Activated CD8-positive, alpha-beta T cell treated with anti-CD3 and anti-CD28 coated beads, Interleukin-2, amount 10 ng/mL, durations not matched to agents 7 days and 5 days (primary cell): ENCODE measurements at places on chromosomes 5 and 9. TPM values are rescaled to one million over a fixed set of nuclear protein-coding genes. Genes with fewer than 3 reads are reported as not detected.

The PLCXD3 gene
- total RNA-seq: not detected

The DPYSL3 gene
- 0.23 TPM for total RNA-seq

The F12 gene
- 3.5 TPM for total RNA-seq

The SLC27A4 gene
- total RNA-seq: 21.7 TPM

The PCDHGA4 gene
- 0.10 TPM for total RNA-seq

- no peak for DNase-seq
These were observed 24.7 kb downstream of the TPPP start for GRCh38 chr5:668283-668995.

- no peak for DNase-seq
These were observed 1724.3 kb upstream of the C9orf72 start for GRCh38 chr9:29297592-29297991.

GRCh38 chr5:147520450-147520849, 10.6 kb upstream of the DPYSL3 start:
- no peak for DNase-seq

GRCh38 chr9:94638335-94639060, 820 bp downstream of the FBP1 start:
- DNase-seq: no peak

- no peak for DNase-seq
These were observed 35.6 kb upstream of the ADAMTS16 start for GRCh38 chr5:5104550-5104949.

DNA sequence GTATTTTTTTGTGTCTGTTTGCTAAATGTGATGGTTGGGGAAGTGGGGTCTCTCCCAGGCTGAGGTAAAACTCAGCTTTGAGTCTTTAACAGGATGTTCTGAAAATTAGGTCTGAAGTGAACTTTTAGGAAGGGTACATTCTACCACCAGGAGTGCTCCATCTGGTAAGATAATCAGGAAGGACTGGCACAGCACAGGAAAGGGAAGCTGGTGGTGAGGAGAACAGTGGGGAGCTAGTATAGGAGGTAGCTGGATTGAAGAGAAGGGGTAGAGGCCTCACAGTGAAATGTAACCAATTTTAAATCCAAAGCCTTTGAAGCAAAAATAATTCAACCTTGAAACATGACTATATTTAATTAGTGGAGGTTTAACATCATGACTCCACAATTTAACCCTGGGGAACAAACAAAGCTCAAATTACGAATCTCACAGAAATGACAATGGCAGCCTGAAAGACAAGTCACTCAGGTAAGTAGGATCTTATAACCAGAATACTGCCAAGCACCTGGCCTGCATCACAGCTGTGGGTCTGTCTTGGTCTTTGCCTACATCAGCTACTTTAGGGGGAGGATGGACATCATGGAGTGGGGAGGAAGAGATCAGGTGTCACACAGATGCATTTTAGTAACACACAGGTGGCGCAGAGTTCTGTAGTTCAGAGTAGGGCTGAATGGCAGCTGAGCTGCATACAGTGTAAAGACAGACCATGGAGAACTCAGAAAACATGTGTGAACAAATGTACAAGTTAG, 445.3 kb downstream of the DMRT2 start:
- no peak for DNase-seq

- DNase-seq: no peak
These were observed 291.9 kb upstream of the IRX1 start for GRCh38 chr5:3303777-3304176.

DNA sequence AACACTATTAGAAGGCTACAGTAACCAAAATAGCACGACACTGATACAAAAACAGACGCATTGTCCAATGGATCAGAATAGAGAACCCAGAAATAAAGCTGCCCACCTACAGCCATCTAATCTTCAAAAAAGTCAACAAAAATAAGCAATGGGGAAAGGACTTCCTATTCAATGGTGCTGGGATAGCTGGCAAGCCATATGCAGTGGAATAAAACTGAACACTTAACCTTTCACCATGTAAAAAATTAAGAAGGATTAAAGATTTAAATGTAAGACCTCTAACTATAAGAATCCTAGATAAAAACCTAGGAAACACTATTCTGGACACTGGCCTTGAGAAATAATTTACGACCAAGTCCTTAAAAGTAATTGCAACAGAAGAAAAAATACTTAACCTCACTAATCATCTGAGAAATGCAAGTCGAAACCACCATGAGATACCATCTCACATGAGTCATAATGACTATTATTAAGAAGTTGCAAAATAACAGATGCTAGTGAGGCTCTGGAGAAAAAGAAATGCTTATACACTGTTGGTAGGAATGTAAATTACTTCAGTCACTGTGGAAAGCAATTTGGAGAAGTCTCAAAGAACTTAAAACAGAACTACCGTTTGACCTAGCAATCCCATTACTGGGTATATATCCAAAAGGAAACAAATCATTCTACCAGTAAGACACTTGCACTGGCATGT, 203.3 kb upstream of the CDH9 start:
- no peak for DNase-seq

DNA sequence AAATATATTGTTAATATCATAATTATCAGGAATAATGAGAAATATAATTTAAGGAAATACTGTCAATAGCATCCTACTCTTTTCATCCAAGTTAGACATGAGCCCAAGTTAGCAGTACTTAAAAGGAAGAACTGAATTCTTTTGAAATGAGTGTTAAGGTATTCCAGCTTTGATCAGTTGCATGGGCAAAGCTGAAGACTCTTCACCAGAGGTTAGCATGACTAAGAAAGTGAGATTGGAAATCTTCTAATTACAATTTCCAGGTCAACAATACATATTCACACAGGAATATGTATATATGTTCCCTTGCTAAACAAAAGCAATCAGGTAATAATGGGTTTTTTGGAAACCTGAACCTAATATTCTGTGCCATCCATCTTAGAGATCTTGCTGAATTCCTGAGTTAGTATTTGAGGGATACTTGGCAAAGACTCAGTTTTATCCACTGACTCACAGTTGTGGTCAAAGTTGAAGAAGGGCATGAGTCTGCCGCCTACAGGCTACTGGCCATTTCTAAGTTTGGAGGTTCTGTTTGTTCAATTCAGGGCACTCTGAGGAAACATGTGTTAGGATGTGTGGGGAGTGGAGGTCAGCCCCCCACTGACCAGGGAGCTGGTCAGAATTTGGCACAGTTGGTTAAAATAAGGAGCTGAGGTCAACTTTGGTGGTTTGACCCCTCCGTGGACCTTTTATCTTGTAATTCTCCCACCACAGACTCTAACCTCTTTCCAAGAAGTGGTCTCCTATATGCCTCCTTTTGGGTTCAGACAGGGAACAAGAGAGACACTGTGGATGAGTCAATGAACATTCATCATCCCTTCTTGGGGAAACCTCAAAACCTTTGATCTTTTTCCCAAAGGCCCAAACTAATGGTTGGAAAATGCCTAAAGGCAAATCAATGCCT, 118.3 kb downstream of the PIK3R1 start:
- DNase-seq: no peak

- no peak for DNase-seq
These were observed 54.5 kb downstream of the HSPA4 start for GRCh38 chr5:133106343-133106742.

DNA sequence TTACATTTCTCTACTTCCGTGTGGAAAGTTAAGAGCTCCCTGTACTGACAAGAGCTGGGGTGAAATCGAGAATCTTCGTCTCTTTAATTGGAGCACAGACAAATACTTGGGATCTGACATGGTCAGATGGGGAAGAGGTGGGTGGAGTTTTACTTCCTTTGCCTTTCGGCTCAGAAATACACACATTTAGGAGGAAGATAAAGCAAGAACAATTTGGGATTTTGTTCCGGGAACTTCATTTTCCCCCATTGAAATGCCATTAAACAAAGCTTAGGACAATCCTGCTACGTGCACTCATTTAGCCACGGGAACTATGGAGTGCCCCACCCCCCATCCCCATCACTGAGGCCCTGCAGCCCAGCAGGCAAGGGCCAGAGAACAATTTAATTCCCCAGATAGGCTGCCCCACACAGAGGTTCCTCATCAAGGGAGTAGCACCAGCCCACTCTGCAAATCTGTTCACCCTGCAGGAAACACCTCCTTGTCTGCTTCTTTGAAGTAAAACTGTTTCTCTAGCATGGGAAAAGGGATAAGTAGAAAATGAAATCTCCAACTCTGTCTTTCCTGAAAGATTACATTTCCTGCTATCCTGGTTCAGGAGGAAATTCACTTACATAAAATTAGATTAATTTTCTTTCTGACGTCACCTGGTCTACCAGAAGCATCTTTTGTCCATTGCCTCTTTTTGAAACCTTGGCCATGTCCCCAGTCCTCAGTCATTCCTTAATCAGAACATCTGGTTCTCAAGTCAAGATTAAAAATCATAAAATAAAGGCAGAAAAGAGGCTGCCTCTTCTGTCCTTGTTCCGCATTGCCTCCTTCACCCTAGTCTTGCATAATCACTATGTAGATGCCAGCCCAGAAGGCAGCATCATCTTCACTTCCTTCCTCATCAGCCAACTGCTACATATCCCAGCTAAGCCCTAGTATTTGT, 206.4 kb downstream of the ENC1 start:
- DNase-seq: no peak
